NT2/D1 (cell line): ENCODE measurements at places on chromosomes 3 and 15.

GRCh38 chr15:59020322-59020721 lies 32.9 kb downstream of the RNF111 start:
- DNase-seq = no peak

- no peak for DNase-seq
Observed at GRCh38 chr15:72307026-72307425, 12.9 kb downstream of the CELF6 start.

DNA sequence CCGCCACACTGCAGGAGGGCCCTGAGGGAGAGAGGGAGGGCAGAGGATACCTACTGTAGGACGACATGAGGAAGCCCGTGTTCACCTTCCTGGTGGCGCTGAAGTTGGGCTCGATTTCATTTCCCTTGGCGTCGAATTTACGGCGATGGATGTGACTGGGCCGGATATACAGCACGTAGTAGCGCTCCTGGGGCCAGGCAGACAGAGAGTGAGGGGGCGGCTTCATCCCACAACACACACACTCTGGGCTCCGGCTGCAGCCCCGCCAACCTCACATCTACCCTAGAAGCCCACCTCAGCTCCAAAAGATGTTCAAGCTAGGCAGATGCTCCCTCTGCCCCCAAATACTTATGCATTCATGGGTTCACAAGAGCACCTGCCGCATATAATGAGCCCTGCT lies 4.5 kb downstream of the ARPIN start:
- no peak for DNase-seq

DNA sequence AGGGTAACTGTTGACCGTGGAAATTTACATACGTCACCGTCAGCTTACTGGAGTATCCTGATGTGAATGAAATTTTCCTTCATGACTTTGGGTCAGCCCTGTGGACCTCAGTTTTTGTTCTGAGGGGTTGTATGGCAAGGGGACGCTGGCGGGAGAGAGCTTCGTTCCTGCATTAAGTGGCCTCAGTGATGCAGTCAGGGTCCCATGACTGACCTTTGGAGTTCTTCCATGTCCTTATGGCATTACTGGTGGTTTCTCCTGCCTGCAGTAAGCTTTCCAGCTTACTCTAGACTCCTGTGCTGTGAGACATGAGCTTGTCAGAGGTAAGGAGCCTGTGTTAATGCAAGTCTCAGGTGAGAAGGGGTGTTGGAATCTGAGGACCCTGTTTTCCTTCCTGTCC lies 1.8 kb downstream of the CD276 start:
- no peak for DNase-seq

DNA sequence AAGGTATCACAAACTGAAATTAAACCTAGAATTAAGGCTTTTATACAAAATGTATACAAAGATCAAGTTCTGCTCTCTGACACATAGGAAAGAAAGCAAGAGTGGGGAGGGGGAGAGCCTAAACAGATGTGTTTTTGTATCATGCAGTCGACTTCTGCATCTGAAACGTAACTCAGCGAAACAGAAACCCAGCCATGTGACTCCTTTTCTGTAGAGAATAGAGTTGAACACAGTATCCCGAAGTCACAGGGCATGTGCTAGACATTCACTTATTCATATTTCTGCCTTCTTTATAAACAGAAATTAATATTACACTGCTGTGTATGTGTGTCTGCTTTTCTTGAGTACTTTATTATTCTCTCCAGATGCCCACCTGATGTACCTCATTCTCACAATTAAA lies 121.0 kb downstream of the PDZRN3 start:
- no peak for DNase-seq

GRCh38 chr15:73986055-73986775 lies 5.9 kb downstream of the STOML1 start:
- no peak for DNase-seq

DNA sequence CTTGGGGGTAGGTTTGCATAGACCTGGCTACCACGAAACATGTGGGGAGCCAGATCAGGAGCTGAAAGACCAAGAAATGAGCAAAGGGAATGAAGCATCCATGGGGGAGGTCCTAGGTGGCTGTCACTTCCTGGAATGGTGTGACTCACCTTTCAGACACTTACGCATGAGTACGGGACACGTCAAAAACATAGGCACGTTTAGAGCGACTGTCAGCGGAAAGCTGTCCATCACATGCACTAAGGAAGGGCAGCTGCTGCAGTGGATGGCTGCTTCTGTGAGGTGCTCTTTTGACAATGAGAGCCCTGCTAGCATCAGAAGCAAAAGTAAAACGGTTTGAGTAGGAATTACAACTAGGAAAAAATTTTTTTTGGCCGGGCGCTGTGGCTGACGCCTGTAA lies 244.6 kb upstream of the CCDC54 start:
- no peak for DNase-seq

DNA sequence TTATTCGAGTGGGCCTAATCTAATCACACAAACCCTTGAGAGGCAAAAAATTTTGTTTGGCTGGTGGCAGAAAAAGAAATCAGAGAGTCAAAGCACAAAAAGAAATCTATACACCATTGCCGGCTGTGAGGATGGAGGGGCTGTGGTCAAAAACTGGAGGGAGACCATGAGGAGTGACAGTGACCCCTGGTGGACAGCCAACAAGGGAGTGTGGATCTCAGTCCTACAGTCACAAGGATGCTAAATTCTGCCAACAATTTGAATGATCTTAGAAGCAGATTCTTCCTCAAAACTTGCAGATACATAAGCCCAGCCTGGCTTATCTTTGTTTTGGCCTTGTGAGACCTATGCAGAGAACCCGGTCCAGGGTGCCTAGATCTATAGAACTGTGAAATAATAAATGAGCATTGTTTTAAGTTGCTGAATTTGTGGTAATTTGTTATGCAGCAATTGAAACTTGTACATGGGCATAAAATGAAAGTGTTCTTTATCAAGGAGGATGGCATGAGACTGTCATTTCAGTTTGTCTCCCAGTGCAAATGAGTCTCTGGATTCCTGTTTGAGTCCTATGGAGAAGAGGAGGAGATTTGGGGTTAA lies 103.0 kb upstream of the ARHGEF26 start:
- peak; percentile 46 for DNase-seq

DNA sequence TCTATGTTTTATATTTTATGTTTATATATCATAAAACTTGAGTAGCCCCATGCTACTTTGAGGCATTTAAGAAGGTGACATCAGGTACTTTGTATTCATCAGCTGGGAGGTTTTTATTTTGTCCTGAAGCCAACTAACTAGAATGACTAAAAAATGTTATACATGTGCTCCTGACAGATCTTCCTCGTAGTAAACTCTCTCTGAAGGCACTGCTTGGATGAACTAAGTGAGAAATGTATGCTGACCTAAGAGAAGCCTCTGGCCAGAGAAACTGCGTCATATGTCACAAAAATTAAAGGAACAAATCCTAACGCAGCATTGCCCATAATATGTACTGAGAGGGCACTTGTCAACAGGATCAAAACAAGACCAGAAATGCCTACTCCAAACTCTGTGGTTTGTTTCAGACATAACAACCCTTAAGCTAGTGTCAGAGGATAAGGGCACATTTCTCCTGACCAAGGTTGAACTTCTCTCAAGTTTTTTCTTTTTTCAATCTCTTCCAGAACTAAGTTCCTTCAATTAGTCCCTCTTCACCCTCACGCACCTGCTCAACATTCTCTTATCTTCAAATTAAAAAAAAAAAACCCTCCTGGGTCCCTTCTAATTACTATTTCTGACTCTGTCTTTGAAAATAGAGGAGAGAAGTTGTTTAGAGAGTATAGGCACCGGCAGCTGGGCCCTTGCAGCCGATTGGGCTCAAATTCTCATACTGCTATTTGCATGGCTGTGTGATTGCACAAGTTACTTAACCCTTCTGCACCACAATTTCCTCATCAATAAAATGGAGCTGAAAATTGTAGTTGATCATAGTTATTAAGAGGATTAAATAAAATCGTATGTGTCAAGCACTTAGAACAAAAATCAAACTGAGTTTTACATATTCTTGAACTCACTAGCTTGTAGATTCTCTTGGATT lies 159.0 kb downstream of the FRMD5 start:
- no peak for DNase-seq

GRCh38 chr3:129442486-129442885 lies 2.5 kb downstream of the IFT122 start:
- no peak for DNase-seq

- DNase-seq = no peak
Observed at GRCh38 chr15:81000144-81000623, 539 bp upstream of the TLNRD1 start.

DNA sequence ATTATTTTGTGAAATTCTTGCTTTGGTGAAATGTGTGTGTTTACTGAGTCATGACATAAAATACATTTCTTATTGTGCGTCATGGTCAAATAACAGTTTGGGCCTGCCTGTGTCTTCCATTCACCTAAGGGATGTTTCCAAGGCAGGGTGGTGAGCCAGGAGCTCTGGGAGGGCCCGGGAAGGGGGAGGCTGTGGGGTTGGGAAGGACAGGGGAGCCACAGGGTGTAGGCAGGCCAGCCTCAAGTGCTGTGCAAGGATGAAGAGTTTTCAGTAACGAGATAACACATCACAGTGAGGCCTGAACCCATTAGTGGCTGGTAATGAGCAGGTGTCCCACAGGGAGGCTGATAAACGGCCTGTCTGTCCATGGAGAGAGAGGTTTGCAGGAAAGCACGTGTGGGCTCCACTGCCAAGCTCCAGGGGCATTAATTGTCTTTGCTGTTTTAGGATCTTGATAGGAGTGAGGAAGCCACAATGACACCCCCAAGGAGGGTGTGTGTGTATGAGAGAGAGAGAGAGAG lies 35.6 kb upstream of the SEC13 start:
- no peak for DNase-seq

GRCh38 chr3:154015307-154015706 lies 105.9 kb upstream of the ARHGEF26 start:
- DNase-seq = no peak

GRCh38 chr3:43949594-43949993 lies 258.9 kb downstream of the ABHD5 start:
- no peak for DNase-seq

DNA sequence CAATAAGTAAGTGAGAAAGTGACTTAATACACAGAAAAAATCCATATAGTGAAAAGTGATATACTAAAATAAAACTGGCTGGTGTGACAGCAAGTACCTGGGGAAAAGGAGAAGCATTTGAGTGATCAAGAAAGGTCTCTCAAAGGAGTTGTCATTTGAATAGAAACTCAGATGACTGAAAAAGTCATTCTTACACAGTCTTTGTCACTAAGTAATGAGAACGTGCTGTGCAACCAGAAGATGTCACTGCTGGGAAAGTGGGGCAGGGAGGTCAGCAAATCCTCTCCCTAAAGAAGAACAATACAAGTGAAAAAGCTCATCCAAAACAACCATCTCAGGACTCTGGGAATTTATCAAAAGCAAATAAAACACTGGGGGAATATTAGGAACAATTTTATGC lies 317.5 kb upstream of the TRIM42 start:
- no peak for DNase-seq

- no peak for DNase-seq
Observed at GRCh38 chr3:149277331-149277813, 55.7 kb upstream of the CP start.

GRCh38 chr15:91027677-91028076 lies 5.3 kb upstream of the VPS33B start:
- DNase-seq = no peak

GRCh38 chr3:31227131-31227562 lies 305.6 kb upstream of the STT3B start:
- DNase-seq = no peak

GRCh38 chr3:105674437-105675065 lies 194.3 kb downstream of the CBLB start:
- DNase-seq = no peak

DNA sequence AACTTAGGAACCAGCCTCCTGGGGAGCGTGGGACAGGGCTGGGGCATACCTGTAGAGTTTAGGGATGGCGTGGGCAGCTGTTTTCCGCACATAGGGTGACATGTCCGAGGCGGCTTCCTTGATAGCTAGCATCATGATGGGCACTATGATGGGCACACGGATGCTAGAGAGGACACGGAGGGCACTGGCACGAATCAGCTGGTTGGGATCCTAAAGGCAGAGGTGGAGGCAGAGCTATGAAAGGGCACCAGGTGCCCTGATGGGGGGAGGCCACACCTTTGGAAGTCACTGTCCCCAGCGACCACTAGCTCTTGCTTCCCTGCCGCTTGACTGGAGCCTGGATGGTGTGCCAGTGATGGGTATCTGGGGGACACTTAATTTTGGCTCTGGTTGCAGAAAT lies 28.3 kb downstream of the AP3B2 start:
- DNase-seq = no peak

DNA sequence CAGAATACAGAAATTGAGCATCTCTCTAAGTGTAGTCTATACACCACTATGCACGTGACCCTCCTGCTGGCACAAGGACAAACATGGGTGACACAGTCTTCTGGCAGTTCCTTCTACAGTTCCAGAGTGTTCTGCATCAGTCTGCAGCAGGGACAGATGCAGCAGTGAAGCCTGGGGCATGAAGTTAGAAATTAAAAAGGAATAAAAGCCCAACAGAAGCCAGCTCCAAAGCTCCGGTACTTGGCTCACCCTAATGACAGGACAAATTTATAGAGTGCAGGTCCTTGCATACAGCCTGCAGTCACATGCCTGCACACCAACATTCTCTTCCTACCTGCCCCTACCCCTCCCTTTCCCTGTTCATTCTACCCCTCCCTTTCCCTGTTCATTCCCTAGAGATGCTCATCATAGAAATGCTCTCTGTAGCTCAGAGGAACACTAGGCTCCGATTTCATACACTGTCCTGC lies 15.0 kb downstream of the UACA start:
- DNase-seq = no peak

GRCh38 chr3:169980055-169980454 lies 13.4 kb downstream of the SEC62 start:
- DNase-seq = no peak

- DNase-seq = no peak
Observed at GRCh38 chr3:13781417-13781816, 98.5 kb downstream of the WNT7A start.

- no peak for DNase-seq
Observed at GRCh38 chr3:161291191-161291901, 70.2 kb downstream of the NMD3 start.

DNA sequence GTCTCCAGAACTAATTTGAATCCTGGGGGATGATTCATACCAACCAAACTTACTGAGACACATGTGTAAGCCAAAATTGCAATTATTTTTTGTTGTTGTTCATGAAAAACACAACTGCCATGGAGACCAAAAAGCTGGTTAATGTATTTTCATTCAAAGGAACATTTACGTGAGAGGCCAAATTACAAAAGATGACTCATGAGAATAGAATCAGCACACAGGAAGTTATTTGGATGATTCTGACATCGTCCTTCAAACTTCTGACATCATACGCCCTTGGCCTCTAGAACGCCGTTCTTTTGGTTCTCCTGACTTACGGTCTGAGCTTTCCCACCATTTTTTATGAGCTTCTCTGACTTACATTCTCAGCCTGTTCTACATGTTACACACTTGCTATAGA lies 3.0 kb upstream of the ZNF280D start:
- no peak for DNase-seq

GRCh38 chr15:96358001-96358801 lies 27.7 kb downstream of the NR2F2 start:
- DNase-seq = no peak

DNA sequence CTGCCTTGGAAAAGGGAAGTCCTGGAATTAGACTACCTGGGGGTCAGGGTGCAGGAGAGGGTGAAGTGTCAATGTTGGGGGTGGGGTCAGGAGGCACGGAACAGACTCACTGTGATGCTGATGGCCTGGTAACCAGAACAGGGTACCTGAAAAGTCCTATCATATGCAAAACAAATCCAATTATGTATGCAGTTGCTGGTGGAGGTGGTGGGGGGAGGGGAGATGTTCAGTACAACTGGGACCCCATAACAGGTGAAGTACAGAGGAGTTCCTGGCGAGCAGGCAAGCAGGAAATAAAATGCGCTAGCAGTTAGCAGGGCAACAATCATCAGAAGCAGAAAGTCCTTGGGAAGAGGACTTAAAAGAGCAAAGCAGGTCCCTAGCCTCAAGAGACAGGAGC lies 4.2 kb upstream of the KATNBL1 start:
- DNase-seq = no peak
